ENCODE measurements at places on chromosomes 1 and 21. TPM values are rescaled to one million over a fixed set of nuclear protein-coding genes. Genes with fewer than 3 reads are reported as not detected.

DNA sequence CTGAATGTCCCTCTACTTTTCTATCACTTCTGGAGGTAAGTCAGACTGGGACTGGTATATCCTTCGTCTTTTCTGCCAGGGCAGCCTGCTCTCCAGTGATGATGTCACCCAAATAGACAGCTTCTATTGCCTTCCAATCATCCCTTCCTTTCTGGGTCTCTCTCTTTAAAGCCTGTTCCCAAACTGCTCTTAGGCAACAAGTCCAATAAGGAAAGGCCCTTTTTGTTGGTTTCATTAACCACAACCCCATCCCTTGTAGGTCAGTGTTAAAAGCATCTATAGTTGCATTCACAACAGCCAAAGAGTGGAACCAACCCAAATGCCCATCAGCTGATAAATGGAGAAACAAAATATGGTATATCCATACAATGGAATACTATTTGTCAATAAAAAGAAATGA, 114.4 kb downstream of the CNIH3 start:
- no peaks in the 10 kb centered on the region for H3K4me1 ChIP-seq
- no peak overlapping the region for H3K27ac ChIP-seq
- H3K4me3 ChIP-seq, result no peak overlapping the region
- no peaks in the 10 kb centered on the region for H3K27me3 ChIP-seq

DNA sequence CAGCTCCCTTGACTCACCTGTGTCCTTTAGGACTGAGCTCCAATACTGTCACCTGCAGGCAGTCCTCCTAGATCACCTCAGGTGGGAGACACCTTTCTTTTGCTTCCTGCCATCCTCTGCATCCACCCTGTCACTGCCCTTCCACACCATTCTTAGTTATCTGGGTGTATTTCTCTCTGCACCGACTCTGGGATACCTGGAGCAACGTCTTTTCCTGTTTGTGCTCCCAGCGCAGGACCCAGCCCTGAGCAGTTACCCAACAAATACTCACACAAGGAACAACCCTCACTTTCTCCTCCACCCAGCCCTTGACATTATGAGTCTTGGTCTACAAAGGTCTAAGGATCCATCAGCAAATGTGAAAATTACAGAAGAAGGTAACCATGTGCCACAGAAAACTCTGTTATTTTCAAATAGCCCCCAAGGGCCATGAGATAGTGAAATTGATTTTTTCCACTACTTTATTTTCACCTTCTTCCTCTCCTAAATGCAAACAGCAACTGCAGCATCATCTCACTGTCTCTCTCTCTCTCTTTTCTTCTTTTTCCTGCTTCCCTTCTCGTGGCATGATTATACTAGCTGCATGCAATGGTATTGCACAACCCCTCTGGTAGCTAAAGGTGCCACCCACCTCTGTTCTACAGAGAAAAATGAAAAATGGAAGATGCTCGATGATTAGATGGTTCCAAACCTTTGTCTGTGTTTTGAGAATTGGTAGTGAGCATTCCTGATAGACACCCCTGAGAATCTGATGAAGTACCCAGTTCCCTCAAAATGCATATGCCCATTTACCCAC, 89.0 kb downstream of the MIS18A start:
- DNase-seq, result no peak
- no peaks in the 10 kb centered on the region for H3K27me3 ChIP-seq
- no peak overlapping the region for H3K27ac ChIP-seq
- H3K36me3 ChIP-seq, result no peaks in the 10 kb centered on the region
- H3K4me3 ChIP-seq, result no peak overlapping the region

DNA sequence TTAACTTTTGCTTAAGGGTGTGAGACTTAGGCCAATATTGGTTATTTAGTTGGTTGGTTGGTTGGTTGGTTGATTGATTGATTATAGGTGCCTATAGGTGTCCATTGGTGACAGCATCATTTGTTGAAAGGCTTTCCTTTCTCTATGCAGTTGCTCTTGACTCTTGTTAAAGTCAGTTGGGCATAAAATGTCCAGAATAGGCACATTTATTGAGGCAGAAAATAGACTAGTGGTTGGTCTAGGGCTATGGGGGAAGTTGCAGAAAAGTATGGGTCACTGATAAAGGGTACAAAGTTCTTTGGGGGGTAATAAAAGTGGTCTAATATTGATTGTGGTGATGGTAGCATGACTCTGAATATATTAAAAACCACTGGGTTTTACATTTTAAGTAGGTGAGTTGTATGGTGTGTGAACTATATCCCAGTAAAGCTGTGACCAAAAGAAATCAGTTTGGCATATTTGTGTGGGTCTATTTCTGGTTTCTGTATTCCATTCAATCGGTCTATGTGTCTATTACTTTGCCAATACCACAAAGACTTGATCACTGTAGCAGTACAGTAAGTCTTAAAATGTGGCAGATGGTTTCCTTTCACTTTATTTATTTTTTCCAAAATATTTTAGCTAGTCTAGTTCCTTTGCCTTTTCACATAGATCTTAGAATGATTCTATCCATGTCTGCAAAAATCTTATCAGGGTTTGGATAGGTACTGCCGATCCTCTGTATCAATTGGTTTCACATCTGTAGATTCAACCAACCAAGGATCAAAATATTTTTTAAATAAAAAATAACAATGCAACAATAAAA, 63.0 kb downstream of the ATP1A1 start:
- H3K4me1 ChIP-seq, result no peaks in the 10 kb centered on the region
- no peak overlapping the region for H3K4me3 ChIP-seq
- H3K27ac ChIP-seq, result no peak overlapping the region
- peaks cover 4% of the 10 kb centered on the region for H3K27me3 ChIP-seq

DNA sequence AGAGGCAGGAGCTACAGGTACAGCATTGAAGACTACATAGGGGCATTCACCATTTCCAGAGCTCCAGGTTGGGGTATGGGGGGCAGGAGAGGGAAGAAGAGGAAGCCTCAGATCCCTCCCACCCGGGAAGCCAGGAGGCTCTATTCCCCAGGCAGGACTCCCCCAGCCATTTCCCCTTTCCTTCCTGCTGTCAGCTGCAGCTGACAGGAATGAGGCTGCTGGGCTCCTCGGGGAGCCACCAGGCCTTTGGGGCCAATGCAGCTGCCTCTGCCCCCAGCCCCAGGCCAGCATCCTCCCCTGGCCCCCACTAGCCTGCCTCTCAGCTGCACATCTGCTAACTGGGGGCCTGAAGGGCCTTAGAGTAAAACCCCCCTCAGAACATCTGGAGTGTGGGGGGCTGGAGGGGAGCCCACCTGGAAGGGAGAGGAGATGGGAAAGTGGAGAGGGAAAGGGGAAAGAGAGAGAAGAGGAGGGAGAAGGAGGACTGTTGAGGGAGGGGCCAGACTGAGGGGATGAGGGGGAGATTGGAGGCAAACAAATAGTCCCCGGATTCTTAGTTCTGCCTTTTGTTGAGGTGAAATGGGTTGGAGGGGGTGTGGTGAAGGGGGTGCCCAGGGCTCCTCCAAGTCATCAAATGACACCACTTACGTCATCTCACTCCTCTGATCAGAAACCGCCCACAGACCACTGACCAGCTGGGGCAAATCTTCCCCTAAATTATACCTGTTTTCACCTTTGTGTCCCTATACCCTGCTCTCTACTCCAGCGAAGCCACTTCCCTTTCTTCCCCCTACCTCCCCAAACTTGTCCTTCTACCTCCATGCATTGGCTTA, 58.0 kb downstream of the LGR6 start:
- no peak overlapping the region for H3K27ac ChIP-seq
- no peak for DNase-seq
- no peaks in the 10 kb centered on the region for H3K4me1 ChIP-seq
- no peaks in the 10 kb centered on the region for H3K36me3 ChIP-seq

DNA sequence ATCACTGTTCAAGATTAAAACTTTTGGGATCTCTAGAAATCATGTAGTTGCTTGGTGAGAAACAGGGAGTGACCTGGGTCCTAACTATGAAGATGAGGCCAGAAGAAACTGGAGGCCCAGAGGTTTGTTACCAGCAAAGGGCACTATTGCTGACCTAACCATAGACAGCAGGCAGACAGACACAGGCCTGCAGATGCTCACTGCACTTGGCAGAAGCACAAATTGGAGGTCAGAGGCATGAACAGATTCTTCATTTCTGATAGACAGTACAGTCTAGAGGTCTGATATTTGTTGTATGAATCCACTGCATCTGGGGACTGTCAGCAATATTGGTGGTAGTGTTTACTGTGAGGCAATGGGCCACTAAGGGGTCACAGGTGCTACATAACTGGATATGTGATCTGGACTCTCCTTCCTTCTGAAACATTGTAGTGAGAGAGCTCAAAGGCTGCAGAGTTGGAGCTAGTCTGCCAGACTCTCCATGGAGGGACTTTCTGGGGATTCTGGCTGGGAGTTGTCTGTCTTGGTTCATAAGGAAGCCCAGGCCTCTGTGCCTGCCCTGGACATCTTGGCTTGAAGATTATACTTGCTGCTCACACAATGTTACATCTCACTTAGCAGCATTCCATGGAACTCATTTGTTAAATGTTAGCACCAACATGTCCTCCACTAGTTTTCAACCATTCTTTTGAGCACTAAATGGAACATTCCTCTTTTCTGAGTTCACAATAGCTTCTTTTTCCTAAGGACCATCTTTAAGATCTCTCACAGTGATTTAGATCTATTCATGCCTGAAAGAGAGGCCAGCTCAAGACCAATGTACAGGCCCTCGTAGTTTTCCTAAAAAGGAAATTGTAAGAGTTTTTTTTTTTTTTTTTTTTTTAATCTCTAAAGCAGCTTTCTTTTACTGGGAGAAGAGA, 26.9 kb upstream of the CCN1 start:
- no peak overlapping the region for H3K4me3 ChIP-seq
- no peak for DNase-seq
- no peaks in the 10 kb centered on the region for H3K36me3 ChIP-seq
- peaks cover 38% of the 10 kb centered on the region for H3K4me1 ChIP-seq

- H3K4me3 ChIP-seq, result no peak overlapping the region
- no peaks in the 10 kb centered on the region for H3K36me3 ChIP-seq
- H3K4me1 ChIP-seq, result peaks cover 4% of the 10 kb centered on the region
- H3K27ac ChIP-seq, result no peak overlapping the region
- no peaks in the 10 kb centered on the region for H3K27me3 ChIP-seq
Measured at GRCh38 chr1:146035048-146035423, 13.5 kb upstream of the HJV start.

The GUCA2A gene
- not detected for polyA plus RNA-seq

The DOCK7 gene
- 66.9 TPM for polyA plus RNA-seq

Data from keratinocyte (primary cell).